ENCODE measurements at places on chromosomes 7 and 10. TPM values are rescaled to one million over a fixed set of nuclear protein-coding genes. Genes with fewer than 3 reads are reported as not detected.
A peak's percentile ranks its signal among the peaks of the same experiment; 100 is the strongest.

Gene SYNPO2L
- total RNA-seq: 0.11 TPM

Gene PSD
- total RNA-seq: 1.3 TPM

DNA sequence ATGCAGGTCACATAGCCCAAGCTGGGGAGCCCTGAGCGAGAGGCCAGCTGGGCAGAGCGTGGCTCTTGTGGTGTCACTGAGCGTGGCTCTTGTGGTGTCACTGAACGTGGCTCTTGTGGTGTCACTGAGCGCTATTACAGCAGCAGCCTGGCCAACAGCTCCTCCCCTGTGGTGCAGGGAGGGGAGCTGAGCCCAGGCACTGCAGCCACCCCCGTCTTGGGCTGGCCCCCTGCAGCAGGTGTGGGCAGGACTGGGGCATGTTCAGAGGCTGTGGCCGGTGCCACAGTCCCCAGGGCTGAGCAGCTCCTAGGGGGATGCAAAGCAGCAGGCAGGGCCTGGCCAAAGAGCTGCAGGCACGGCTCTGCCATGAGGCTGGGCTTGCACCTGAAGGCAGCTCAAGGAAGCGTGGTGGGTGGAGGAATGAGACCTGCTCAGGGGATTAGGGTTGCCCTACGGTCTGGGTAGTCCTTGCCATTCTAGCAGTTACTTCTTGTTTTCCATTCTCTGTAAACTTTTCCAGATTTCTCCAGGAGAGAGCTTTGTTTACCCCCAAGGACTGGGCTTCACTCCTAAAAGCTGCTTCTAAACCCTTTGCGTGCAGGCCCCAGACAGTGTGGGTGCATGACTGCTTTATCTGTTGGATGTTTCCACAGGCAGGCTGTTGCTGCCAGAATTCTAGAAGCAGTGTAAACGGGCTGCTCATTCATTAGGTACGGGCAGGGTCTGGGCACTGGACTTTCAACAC is 29.2 kb downstream of the ZNF783 start:
- DNase-seq: no peak

GRCh38 chr7:121088870-121089269 is 100.4 kb downstream of the CPED1 start:
- DNase-seq: no peak

GRCh38 chr10:14584661-14585060 is 190.0 kb downstream of the FAM107B start:
- no peak for DNase-seq

DNA sequence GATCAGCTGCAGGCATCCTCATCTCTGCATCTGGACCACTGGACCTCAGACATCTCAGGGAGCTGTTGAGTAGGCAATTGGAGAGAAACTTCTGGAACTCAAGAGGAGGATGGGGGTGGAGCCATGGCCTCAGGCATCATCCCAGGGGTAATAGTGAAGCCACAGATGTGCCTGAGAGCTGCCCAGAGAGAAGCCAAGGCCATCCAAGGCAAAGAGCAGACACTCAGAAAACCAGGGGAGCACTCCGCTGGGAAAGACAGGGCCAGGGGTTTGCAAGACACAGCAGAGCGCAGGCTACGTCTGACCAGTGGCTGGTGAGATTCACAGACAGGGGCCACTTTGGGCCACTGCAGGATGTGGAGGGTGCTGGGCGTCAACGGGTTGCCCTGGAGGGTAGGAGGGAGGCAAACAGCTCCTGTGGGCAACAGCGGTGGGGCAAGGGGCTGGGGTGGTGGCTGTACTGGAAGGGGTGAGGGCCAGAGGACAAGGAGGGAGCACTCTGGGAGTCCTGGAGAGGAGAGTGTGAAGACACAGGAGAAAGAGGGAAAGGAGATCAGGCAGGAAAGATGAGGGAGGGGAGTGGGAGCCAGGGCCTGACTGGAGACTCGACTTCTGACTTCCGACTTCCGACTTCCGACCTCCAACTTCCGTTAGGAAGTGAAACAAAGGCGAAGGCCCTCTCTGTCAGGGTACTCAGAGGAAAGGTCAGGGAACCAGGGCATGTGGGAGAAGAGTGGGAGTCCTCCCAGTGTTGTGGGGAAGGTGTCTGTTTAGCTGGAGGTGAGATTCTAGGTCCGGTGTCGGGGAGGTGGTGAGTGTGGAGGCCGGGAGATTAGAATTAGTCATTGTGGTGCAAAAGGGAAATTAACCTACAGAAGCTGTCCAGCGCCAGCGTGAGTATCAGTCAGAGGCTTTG is 69.7 kb upstream of the ANTXRL start:
- peak; percentile 58 for DNase-seq

GRCh38 chr10:4041635-4042034 is 256.6 kb upstream of the KLF6 start:
- DNase-seq: peak; percentile 60

- peak; percentile 37 for DNase-seq
These were observed 11.9 kb upstream of the TSPAN15 start for GRCh38 chr10:69439350-69439739.

Gene SFTPA1
- total RNA-seq: not detected

DNA sequence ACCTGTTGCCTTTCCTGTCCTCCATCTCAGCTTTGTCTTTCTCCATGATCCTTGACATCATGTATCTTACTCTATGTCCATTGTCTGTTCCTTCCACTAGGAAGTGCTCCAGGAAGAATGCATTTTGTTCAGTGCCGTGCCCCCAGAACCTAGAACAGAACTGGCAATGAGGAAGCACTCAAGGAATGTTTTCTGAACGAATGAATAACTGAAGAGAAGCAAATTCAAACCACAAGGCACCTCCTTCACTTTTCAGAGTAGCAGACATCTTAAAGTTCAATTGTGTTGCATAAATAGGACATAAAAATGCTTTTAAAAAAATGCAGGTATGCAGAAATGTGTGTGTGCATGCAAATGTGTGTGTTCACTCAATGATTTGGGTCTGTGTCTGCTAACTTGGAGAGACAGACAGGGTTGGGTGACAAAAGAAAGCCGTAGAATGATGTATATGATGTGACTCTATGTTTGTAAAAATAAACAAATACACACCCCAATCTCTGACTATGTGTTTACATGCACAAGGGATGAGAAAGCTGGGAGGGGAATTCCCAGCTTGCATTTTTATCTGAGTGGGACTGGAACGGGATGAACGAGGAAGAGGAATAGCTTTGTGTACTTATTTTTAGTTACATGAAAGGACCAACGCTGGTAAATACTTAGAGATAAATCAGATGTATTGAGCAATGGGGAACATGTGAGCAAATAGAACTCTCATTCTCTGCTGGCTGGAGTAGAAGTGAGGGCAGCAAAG is 237.7 kb downstream of the FANK1 start:
- no peak for DNase-seq

Gene MKI67
- 57.1 TPM for total RNA-seq

DNA sequence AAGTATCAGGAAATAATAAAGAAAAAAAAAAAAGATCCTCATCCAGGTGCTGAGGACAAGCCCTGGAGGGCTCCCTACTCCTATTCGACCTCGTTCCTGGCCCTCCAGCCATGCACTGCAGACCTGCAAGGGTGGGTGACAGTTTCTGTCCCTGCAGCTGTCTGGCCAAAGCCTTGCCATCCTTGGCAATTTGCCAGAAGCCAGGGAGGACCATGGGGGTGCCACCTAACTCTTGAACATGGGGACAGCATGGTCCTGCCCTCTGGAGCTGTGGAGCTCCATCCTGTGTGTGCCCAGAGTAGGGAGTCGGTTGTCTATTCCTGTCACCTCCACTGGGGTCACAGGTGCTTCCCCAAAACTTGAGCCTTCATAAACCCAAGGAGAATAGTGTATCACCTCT is 27.8 kb downstream of the DMBT1 start:
- no peak for DNase-seq

Gene CPA4
- 25.9 TPM for total RNA-seq

Gene MARVELD1
- 40.5 TPM for total RNA-seq

GRCh38 chr7:139103057-139103815 is 6.3 kb downstream of the ZC3HAV1 start:
- no peak for DNase-seq

Gene AGR2
- total RNA-seq: not detected

GRCh38 chr7:132793474-132793873 is 217.2 kb upstream of the PLXNA4 start:
- no peak for DNase-seq

DNA sequence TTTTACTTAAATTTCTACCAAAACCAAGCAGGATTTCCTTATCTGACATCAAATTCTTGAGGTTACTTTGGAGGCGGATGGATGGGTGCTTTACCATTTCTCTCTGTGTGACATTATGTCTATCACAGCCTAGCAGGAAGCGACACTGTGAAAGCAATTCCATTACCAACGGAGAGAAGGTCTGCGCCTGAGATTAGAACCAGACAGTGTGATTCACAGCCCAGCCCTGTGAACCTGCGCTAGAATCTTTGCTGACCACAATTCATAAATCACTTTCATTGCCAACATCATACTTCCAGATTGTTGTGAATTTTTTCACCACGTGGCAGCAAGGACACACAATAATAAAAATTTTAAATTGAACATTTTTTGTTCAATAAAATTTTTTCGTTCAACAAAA is 126.5 kb downstream of the CUBN start:
- peak; percentile 71 for DNase-seq

- DNase-seq: peak; percentile 15
These were observed 86.6 kb upstream of the KCTD7 start for GRCh38 chr7:66542049-66542448.

- DNase-seq: no peak
These were observed 65.3 kb downstream of the KMT2E start for GRCh38 chr7:105079348-105079747.

DNA sequence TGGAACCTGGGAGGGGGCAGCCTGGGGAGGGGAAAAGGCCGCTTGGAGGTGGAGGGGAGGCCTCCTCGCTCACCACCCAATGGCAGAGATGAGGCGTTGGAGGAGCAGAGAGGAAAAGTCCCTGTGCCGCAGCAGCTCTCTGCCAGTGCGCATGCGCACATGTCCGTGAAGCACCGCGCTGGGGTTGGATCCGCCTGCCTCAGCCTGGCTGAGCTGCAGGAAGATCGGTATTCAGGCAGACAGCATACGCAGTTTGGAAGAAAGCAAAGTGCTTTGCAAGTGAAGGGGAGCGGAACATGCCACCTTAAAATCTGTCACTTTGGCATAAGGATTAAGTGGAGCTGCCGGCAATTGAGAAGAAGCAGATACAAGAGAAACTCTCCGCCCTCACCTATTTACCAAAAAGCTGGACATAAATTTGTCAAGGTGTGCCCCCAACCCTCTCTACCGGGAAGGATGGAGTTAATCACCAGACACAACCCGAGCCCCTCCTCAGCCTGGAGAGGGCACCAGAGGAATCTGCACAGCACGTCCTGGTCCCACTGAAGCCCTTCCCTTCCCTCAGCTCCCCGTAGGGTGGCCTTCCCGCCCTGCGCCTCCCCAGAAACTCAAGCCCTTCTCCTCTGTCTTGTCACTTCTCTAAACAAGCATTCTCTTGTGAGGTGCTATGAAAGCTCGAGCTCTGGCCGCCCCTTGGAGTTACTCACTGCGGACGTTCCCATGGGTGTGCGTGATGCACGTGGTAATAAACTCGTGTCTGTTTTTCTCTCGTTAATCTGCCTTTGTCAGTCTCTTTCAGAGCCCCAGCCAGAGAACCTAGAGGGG is 32.2 kb upstream of the TMEM72 start:
- peak; percentile 18 for DNase-seq

GRCh38 chr10:60527676-60528075 is 138.0 kb upstream of the ANK3 start:
- DNase-seq: no peak

Gene ASZ1
- total RNA-seq: not detected

- DNase-seq: no peak
These were observed 101.6 kb downstream of the RAPGEF5 start for GRCh38 chr7:22255342-22255741.

Gene FGFBP3
- 1.4 TPM for total RNA-seq

- no peak for DNase-seq
These were observed 218.6 kb downstream of the CELF2 start for GRCh38 chr10:11236234-11236633.

DNA sequence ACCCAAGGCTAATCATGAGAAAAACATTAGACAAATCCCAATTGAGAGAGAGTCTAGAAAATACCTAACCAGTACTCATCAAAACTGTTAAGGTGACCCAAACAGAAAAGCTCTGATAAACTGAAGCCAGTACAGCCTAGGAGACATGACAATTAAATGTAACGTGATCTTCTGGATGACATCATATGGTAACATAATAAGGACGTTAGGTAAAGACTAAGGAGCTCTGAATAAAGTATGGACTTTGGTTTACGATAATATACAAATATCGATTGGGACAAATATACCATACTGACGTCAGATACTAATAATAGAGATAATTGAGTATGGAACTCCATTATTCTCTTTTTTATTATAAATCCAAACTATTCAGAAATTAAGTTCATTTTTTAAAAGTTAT is 561.1 kb upstream of the STEAP1 start:
- DNase-seq: no peak

- DNase-seq: no peak
These were observed 42.1 kb upstream of the EMX2 start for GRCh38 chr10:117500456-117500855.

Gene TRIM74
- not detected for total RNA-seq

DNA sequence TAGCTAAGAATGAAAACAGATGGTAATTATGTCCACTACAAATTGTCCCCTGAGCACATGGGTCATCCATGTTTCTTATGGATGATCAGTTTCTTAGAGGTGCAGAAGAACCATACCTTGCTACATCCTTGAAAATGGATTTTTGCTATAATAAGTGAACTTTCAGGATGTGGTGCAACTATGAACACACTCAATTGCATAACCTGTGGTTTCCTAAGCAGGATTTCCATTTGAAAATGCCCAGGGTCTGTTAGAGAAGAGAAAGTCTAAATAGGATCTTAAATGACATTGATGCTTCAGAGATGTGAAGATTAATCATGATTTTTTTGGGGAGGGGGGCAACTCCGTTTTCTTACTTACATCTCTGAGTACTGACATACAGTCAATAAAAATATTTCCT is 39.6 kb upstream of the CACNB2 start:
- DNase-seq: peak; percentile 2

- no peak for DNase-seq
These were observed 240.5 kb downstream of the BBS9 start for GRCh38 chr7:33369888-33370287.

- DNase-seq: no peak
These were observed 64.0 kb downstream of the SYPL1 start for GRCh38 chr7:106047818-106048705.

Gene CTNNA3
- total RNA-seq: not detected

- no peak for DNase-seq
These were observed 83.6 kb downstream of the DNAJC1 start for GRCh38 chr10:21919906-21920305.

- no peak for DNase-seq
These were observed 61.0 kb upstream of the INSYN2A start for GRCh38 chr10:127257395-127257794.

GRCh38 chr7:96691702-96692101 is 17.9 kb downstream of the SEM1 start:
- DNase-seq: no peak

Gene TAS2R38
- total RNA-seq: not detected

DNA sequence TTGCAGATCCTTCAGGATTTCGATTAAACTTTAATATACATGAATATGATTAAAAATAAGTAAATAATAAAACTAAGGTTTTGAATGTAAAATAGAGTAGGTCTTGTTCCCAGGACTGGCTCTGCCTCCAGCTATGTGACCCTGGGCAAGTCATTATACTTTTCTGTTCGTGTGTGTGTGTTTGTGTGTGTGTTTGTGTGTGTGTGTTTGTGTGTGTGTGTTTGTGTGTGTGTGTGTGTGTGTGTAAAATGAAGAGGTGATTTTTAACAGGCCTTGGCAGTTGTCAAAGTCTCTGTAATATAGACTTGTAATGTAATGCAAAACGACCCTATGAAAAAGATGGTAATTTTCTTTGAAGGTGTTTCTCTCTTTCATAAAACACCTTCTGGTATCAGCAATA is 79.2 kb downstream of the HGF start:
- no peak for DNase-seq

Gene TMEM176A
- total RNA-seq: not detected

Measured in HT1080 (cell line).